ENCODE measurements at places on chromosomes 6 and 20. TPM values are rescaled to one million over a fixed set of nuclear protein-coding genes. Genes with fewer than 3 reads are reported as not detected.

GRCh38 chr6:29694637-29695036, 13.7 kb upstream of the ZFP57 start:
- peaks cover 1% of the 10 kb centered on the region for H3K36me3 ChIP-seq
- no peak overlapping the region for H3K27ac ChIP-seq
- no peak overlapping the region for H3K4me3 ChIP-seq
- H3K4me1 ChIP-seq = no peaks in the 10 kb centered on the region
- DNase-seq = no peak

DNA sequence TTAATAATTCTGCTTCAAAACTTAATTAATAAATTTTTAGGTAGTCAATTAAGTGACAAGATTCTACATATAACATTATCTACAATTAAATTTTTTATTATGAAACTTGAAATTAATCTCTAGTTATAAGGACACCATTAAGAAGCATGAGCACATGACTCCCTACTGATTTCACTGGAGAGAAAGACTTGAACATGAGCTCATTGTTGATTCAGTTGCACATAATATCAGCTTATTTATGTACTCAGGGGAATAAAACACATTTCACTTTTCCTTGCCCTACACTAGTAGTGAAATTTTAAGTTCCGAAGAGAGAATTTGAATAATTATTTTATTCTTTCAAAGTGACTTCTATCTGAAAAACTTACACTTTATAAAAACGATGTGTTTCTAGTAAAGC, 370.2 kb upstream of the EPHA7 start:
- DNase-seq = no peak
- H3K4me3 ChIP-seq = no peak overlapping the region
- H3K27me3 ChIP-seq = peaks cover 4% of the 10 kb centered on the region
- peaks cover 6% of the 10 kb centered on the region for H3K4me1 ChIP-seq
- H3K27ac ChIP-seq = no peak overlapping the region

Gene ZNF311
- total RNA-seq = 2.3 TPM

DNA sequence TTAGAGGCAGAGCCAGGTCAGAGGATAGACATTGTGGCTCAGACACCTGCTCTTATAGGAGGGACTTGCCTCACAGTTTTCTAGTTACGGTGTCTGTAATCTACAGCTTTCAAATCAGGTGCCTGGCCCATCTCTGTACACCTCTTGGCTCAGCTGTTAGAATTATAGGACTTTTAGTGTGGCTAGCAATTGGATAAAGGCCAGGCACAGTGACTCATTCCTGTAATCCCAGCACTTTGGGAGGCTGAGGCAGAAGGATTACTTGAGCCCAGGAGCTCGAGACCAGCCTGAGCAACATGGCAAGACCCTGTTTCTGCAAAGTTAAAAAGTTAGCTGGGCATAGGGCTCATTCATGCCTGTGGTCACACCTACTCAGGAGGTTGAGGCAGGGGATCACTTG, 20.0 kb downstream of the BRPF3 start:
- H3K27ac ChIP-seq = no peak overlapping the region
- H3K4me3 ChIP-seq = no peak overlapping the region
- peaks cover 37% of the 10 kb centered on the region for H3K36me3 ChIP-seq
- no peaks in the 10 kb centered on the region for H3K27me3 ChIP-seq

Gene TAP1
- 9.3 TPM for total RNA-seq

DNA sequence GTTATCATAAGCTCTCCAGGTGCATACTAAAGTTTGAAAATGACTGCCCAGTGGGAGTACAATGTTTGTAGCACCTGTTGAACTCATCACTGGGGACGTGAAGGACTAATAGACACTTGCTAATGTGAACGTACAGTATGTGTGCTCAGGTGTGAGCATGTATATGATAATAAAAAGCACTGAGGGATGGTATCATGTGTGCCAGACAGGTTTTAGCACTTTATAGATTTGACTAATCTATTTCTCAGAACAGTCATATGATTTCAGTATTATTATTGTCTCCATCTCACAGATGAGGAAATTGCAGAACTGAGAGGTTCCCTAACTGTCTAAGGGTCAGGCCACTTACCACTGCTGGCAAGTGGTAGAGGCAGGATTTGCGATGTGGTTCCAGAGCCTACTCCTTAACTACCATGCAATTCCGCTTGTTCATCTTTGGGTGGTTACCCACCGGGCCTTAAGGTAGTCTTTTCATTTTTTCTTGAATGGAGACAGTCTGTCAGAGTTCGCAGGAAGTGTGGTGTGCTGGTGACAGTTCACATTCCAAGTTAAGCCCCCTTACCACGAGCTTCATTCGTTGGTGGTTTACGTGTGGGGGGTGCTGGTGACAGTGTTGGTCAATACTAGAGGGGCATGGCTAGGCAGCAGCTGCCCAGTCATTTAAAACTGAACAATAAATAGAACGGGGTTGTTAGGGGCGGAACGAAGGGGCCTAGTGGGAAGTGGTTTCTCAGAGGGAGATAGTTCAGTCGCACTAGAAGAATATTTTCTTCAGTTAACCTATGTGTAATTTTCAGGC, 46.8 kb downstream of the RREB1 start:
- DNase-seq = no peak
- H3K27me3 ChIP-seq = no peaks in the 10 kb centered on the region
- H3K4me3 ChIP-seq = no peak overlapping the region
- peak overlapping the region; percentile 54 for H3K27ac ChIP-seq

DNA sequence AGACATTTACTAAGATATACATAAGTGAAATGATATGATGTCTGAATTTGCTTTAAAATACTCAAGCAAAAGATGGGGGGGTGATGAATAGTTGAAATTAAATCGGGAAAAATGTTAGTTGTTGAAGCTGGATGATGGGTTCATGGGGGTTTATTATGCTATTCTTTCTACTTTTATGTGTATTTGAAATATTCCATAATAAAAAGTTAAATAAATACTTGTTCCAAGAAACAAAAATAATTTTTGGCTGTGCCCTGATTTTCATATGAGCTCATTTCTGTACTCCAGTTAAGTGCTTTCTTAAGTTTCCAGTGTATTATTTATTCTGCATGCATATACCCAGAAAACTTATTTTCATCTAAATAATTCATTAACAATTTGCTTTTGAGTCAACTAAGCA, 138.6 kb downstream of the AIG1 start:
- H3K4me3 ChIP-seq = no peak overlapping the region
- H3K27ac ChIP-seq = no peak overlapping the region
- H3K4me1 ChIP-seq = peaks cover 12% of the 10 kb centered on the region
- DNase-seq = no peak
- peaks cover 13% of the 10 kb centered on the region for H3K36me3 ChIP-seq

- DNase-seq = no peak
- no peak overlapping the region for H3K4me3 ChIP-seq
- no peaks in the 10 kb centered on the region for H3K27me3 ChIP-seq
- no peak overlapping the region for H3K27ac ChIP-seq
These were observed 16.3 kb downstream of the ZNF133 start for GRCh38 chr20:18304618-18305017.

DNA sequence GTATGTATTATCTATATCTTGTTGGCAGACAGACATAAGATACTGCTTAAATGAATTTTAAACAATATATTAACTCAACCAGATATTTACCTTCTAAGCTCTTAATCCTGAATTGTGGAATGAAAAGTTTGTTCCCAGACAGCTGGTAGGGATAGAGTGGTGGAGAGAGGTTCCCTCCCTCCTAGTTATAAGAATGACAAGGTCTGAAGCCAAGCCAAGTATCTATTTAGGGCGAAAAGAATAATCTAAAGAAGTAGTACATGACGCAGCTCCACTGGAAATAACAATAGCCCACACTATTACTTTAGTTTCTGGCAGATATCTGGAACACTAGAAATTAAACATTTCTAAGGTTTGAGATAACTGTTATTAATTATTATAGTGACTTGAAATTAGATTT, 104.3 kb downstream of the AHI1 start:
- H3K36me3 ChIP-seq = peaks cover 9% of the 10 kb centered on the region
- H3K27me3 ChIP-seq = no peaks in the 10 kb centered on the region
- H3K4me1 ChIP-seq = no peaks in the 10 kb centered on the region
- H3K27ac ChIP-seq = no peak overlapping the region

GRCh38 chr20:50215101-50215690, 24.6 kb downstream of the CEBPB start:
- DNase-seq = no peak
- H3K4me1 ChIP-seq = peaks cover 31% of the 10 kb centered on the region
- H3K27ac ChIP-seq = peak overlapping the region; percentile 28
- no peaks in the 10 kb centered on the region for H3K36me3 ChIP-seq

- peaks cover 23% of the 10 kb centered on the region for H3K27me3 ChIP-seq
- no peaks in the 10 kb centered on the region for H3K4me1 ChIP-seq
- no peaks in the 10 kb centered on the region for H3K36me3 ChIP-seq
- no peak overlapping the region for H3K4me3 ChIP-seq
- H3K27ac ChIP-seq = no peak overlapping the region
These were observed 176.2 kb upstream of the PRND start for GRCh38 chr20:4545526-4545925.

Gene KCNK16
- total RNA-seq = not detected

DNA sequence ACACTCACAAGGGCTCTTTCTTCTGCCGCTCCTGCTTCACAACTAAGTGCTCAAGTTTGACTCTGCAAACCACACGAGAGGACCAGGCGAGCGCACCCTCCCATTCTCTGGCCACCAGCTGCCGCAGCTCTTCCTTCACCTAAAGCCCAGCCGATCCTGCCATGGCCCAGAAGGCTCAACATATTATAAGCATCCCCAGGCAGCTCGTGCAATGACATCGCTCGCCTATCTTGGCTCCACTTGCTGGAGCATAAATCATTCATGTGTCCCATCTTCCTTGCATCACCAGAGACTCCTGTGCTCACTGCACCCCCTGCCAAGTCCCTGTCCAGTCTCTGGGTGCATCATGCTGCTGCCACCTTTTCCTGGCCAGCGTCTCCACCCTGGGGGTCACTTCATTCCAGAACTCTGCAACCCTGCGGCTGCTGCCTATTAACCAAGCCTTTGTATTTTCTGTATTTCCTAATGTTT, 59.0 kb downstream of the PSMG4 start:
- peaks cover 2% of the 10 kb centered on the region for H3K36me3 ChIP-seq
- H3K27me3 ChIP-seq = no peaks in the 10 kb centered on the region
- no peak overlapping the region for H3K4me3 ChIP-seq
- H3K27ac ChIP-seq = no peak overlapping the region
- no peaks in the 10 kb centered on the region for H3K4me1 ChIP-seq

DNA sequence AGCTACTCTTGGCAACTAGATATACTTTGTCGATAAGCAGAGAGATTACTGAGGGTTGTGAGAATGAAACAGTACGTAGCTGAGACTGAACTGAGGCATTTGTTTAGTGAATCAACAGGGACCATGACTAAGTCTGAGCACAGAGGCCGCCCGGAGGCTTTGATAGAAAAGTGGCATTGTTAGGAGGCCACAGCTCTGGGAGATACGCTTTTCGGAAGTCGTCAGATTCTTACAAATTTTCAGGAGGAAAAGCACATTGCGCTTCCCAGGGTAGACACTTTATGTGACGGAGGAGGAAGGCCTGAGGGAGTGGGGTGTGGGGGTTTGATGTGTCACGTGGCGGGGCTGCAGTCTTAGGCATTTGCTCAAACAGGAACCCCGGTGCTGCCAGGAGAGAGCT, 69.4 kb downstream of the PSMG4 start:
- H3K4me1 ChIP-seq = peaks cover 26% of the 10 kb centered on the region
- no peak for DNase-seq
- H3K27ac ChIP-seq = no peak overlapping the region
- no peak overlapping the region for H3K4me3 ChIP-seq
